ENCODE measurements at places on chromosomes 1 and 21.

DNA sequence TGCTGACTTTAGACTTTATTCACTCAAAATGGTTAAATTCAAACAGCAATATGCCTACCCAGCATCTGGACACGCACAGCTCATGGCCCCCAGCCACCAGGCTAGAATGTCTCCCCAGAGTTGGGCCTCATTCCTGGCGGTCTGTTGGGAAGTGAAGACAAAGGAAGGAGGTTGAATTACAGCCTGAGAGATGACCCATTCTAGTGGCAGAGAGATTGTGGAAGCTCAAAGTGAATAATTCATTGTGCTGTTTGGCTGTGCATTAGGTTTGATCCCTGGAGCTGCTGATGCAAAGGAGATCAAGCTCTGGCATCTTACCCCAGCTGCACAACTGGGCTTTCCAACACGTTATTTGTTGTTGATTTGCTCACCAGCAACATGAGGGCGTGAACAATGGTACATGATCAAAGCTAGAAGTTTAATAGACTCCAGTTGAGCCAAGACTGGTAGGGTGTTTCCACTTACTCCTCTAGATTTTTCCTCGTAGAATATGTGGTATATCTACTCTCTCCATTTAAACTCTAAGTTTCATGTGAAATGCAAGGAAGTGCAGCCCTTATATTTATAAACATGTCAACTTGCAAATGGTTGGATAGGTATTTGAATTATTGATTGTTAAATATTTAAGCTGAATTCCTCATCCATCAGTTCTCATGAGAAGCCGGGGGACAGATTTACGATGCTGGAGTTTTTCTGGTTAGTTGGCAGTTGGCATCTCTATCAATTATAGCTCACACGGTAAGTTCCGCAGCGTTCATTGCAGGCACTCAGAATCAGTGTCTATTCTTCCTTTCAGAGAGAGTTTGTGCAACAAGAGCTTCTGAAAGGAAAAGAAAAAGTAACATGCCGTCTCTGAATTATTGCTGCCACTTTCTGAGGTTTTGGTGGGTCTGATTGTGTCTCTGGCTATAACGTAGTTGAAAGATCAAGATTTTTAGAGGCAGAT is 222.7 kb downstream of the TM2D1 start:
- no peak for DNase-seq

- DNase-seq: no peak
These were observed 316.9 kb downstream of the CTH start for GRCh38 chr1:70727886-70728489.

GRCh38 chr1:209302779-209303568 is 280.5 kb upstream of the CAMK1G start:
- no peak for DNase-seq

GRCh38 chr1:24558902-24559791 is 3.3 kb downstream of the NCMAP start:
- DNase-seq: peak; percentile 84

- no peak for DNase-seq
These were observed 134.0 kb downstream of the FAM78B start for GRCh38 chr1:166032572-166033371.

GRCh38 chr21:45471525-45472221 is 66.7 kb downstream of the COL18A1 start:
- peak; percentile 71 for DNase-seq

DNA sequence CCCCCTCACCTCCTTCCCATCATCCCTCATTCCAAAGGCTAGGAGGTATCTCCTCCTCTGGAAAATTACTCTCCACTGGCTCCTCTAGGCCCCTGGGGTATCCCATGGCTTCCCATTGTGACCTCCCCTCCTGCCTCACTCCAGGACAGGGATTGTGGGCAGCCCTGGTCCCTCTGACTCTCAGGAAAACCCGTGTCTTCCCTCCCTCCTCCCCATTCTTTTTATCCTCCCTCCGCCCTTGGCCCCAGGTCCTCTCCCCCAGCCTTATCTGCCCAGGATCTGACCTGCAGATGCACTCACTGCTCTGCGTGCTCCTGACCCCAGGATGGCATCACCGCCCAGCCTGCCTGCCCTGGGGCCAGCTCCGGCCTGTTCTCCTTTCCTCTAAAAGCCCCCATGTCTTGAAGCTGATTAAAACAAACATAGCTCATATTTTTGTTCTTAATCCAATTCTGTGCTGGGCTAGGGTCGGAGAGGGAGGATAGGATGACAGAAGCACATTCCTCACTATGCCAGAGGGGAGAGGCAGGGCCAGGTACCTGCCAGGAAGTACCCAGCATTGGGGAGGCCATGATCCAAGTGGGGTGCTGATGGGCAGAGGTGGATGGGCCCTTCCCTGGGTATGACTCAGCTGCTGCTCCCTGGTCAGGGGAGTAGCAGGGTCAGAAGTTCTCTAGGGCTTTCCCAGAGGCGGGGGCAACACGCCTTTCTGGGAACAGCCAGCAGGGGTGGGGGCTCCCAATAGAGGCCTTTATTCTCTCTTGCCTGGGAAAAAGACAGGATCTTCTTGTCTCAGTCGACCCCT is 13.8 kb upstream of the UBL4B start:
- DNase-seq: no peak

- no peak for DNase-seq
These were observed 426.6 kb downstream of the LRRIQ3 start for GRCh38 chr1:73771396-73771795.

GRCh38 chr1:86741947-86742572 is 37.7 kb downstream of the SH3GLB1 start:
- peak; percentile 51 for DNase-seq

Measured in mesenchymal stem cell (in vitro differentiated cells and primary cell).